AG10803 (cell line): ENCODE measurements at places on chromosomes 6 and 20.
A peak's percentile ranks its signal among the peaks of the same experiment; 100 is the strongest.

- DNase-seq, result no peak
Measured at GRCh38 chr20:33560026-33560425, 70.1 kb downstream of the CBFA2T2 start.

DNA sequence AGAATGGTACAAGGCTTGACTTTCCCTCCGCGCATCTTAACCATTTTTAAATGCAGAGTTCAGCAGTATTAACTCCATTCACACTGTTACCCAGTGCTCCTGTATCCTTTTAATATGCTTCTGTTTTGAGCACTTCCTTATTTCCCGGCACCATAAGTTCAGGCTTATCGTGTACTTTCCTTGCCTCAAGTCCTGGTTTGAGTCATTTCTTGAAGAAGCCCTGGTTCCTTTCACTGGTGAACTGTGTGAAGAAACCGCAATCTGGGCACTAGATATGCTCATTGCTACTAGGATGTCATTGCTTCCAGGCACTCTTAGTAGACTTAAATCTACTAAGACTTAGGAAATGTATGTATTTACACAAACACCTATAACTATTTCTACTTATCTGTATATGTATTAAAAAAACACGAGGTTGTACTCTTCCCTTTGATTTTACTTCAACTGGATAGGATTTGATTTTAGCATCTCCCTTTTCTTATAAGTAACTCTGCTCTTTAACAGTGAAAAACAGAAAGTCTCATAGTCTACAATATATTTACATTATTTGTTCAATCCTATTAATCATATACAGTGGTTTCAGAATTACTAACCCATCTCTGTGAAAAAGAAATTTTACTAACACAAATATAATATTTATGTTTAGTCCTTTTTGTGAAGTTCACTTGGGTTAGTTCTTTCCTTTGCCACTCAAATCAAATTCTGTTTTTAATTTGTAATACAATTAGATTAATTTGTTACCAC lies 135.5 kb downstream of the CDKAL1 start:
- DNase-seq, result no peak

- DNase-seq, result no peak
Measured at GRCh38 chr6:90829311-90829710, 242.4 kb upstream of the MAP3K7 start.

DNA sequence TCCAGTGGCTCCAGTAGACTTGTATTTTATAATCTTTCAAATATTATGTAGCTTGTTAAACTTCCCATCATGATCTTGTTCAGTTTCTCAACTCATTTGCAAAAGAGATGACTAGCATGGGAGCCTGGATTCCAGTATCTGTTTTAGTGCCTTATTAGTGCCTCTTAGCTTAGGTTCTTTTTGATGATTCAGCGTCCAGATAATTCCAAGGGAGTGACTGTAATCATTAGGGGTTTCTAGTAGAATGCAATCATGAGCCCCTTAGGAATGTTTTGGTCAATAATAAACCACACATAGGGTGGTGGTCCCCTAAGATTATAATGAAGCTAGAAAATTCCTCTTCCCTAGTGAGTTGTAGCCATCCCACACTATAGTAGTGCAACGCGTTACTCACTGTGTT lies 7.0 kb downstream of the CD2AP start:
- DNase-seq, result peak; percentile 92

GRCh38 chr6:133610227-133610840 lies 278.6 kb upstream of the TCF21 start:
- DNase-seq, result peak; percentile 30

- peak; percentile 90 for DNase-seq
Measured at GRCh38 chr6:32853541-32854375, at the start of the genes PSMB9 and TAP1. Gene PSMB9, plus strand, starts transcription at chr6:32854192. Its CDS starts 38 bp downstream, at chr6:32854230. Gene TAP1, minus strand, starts transcription at chr6:32853704. Its CDS starts 68 bp downstream, at chr6:32853636.

DNA sequence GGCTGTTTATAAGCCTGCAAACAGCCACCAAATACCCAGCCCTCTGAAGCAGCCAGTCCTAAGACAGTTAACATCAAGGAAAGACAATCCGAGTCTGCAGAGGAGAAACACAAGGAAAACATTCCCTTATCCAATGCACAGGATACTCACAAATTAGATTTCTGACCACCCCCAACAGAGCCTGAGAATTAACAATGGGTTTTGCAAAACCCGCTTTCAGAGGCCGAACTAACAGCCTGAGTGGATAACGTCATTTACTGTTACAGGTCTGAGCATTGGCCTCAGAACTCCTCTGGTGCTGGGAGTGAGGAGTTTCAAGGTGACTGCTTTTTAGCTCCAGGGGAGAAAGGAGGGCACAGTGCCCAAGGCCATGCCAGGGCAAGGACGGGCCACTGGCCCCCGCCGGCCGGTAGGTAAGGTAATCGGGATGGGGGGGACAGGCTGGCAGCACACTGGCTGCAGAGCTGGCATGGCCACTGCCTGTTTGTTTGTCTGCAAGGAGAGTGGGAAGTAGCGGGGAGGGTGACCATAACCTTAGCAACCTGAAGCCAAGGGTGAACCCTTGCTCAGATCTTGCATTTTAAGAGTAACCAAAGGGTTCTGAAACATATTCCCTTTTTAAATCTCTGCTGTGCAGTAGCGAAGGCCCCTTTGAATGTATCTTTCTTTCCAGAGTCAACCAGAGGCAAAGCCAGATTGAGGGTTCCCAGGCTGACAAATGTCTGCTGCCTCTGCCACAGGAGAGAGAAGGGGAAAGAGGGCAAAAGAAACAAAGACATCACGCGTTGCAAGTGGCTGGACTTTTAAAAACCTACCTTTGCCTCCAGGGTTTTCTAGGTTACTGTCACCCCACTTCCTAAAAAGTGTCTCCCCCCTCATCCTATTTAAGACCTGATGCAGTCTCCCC lies 3.9 kb downstream of the ZMYND8 start:
- DNase-seq, result no peak

DNA sequence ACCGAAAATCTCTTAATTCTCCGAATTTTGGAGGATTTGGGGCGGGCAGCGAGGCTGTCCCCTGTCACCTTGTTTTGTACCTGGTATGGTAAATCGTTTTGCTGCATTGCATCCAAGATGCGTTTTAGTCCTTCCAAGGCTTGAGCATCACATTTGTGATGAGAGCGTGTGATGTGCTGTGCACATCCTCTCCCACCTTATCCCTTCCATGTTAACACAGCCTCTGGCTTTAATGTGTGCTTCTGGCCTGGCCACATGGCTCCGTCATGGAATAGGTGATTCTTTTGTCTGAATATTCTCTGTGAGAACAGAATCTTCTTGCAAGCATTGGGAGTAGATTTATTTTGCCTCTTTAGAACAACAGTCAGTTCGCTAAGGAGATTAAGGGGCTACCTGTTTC lies 763 bp downstream of the TMEM14A start:
- DNase-seq, result no peak

DNA sequence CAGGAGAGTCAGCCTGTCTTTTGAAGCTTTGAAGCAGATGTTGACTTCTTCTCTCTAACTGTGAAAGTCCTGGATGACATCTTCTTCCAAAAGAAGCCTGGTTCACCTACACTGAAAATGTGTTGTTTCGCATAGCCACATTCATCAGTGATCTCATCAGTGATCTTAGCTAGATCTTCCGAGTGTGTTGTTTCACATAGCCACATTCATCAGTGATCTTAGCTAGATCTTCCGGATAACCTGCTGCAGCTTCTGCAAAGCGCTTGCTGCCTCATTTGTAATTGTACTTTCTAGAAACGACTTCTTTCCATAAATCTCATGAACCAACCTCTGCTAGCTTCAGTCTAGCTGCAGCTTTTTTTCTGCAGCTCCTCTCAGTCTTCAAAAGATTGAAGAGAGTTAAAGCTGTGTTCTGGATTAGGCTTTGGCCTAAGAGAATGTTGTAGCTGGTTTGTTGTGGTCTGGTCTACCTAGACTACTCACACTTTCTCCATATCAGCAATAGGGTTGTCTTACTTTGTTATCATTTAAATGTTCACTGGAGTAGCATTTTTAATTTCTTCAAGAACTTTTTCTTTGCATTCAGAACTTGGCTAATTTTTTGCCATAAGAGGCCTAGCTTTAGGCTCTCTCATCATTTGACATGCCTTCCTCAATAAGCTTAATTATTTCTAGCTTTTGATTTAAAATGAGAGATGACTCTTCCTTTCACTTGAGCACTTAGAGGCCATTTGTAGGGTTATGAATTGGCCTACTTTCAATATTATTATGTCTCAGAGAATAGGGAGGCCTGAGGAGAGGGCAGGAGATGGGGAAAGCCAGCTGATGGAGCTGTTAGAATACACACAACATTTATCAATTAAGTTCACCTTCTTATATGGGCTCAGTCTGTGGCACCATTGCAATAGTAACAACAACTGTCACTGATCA lies 48.7 kb upstream of the EXOC2 start:
- DNase-seq, result no peak

DNA sequence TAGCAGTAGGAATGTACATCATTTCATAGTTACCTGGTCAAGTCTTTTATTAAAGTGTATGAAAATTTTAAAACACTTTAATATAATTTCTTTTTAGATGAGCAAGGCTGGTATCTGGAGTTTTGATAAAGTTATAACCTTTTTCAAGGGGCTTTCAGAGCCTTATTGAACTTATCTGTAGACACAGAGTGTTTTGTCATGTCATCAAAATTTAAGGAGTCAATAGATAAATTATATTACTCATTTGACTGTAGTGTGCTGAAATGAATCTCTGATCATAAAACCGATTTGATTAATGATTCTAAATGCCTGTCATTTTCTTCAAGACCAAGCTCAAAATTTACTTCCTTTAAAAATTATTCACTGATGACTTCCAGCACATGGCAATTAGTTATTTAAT lies 125.6 kb downstream of the ARID1B start:
- no peak for DNase-seq

DNA sequence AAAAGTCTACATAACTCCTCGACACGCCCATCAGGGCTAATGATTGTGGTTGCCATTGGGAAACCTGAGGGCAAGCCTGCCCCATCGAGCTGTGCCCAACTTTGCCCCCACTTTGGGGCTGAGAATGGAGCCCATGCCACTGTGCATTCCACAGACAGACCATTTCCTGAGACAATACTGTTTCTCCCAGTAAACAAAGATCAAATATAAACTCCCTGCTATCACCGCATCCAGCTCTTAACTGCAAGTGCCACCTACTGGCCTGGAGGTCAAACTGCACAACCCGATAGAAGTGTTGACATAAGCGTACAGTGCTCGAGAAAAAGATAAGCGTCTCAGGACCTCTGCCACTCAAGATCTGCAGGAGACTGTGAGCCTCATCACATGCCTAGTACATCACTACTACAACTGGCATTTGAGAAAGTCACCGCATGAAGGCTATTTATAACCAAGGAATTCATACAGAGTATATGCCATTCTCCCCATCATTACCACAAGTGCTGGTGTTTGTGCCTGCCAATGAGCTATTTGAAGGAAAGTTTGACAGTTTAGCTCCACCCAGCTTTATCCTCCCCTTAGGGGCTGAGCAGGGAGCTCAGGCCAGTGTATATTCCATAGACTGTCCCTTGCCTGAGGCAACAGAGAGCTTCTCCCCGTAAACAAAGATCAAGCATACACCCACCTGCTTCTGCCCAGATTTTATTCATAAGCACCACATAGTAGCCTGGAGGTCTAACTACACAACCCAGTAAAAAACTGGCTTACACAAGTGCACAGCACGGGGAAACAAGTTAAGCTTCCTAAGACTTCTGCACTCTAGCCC lies 4.5 kb upstream of the DEFB126 start:
- DNase-seq, result no peak

DNA sequence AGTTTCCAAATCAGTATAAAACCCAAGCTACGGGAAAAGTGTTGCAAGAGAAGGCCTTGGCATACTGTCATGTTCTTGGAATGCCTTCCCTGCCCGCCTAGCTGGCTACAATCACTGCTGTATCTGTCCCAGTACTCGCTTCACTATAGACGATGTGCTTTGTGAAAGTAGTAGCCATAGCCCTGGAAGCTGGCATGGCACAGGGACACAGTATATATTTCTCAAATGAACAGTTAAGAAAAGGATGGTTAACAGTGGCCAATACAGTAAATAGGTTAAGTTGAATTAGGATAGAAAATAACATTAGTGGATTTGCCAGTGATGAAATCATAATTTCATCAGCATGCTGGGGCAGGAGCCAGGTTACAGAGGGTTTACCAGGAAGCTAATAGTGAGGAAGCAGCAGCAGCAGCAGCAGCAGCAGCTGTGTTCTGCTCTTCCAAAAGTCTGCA lies 499.3 kb downstream of the CDKAL1 start:
- peak; percentile 92 for DNase-seq

DNA sequence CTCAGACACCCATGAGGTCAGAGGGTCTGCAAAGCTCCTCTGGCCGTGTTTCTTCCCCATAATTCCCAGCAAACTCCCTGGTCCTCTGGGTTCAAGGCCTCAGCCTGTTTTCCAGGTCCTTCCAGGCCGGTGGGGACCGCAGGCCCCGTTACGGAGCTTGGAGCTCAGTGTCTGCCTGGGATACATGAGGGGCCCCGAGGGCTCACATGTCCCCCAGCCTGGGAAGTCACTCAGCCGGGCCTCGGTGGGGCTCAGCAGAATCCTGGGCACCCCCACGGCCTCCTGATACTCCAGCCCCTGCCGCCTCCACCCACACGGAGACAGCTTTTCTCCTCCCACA lies 3.4 kb upstream of the SULF2 start:
- DNase-seq, result no peak

DNA sequence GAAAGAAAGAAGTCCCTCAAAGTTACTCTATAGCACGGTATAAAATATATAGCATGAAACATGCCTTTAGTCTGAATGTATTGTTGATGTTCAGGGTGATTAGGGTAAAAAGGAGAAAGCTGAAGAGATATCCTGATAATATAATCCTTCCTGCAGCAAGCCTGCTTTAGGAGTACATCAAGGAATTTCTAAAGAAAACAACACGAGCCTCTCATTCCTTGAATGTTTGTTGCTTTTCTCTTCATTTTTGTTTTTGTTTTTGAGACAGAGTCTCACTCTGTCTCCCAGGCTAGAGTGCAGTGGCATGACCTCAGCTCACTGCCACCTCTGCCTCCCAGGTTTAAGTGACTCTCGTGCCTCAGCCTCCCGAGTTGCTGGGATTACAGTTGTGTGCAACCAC lies 79.1 kb downstream of the CD164 start:
- no peak for DNase-seq

GRCh38 chr20:54140927-54141566 lies 32.7 kb downstream of the CYP24A1 start:
- DNase-seq, result peak; percentile 81

DNA sequence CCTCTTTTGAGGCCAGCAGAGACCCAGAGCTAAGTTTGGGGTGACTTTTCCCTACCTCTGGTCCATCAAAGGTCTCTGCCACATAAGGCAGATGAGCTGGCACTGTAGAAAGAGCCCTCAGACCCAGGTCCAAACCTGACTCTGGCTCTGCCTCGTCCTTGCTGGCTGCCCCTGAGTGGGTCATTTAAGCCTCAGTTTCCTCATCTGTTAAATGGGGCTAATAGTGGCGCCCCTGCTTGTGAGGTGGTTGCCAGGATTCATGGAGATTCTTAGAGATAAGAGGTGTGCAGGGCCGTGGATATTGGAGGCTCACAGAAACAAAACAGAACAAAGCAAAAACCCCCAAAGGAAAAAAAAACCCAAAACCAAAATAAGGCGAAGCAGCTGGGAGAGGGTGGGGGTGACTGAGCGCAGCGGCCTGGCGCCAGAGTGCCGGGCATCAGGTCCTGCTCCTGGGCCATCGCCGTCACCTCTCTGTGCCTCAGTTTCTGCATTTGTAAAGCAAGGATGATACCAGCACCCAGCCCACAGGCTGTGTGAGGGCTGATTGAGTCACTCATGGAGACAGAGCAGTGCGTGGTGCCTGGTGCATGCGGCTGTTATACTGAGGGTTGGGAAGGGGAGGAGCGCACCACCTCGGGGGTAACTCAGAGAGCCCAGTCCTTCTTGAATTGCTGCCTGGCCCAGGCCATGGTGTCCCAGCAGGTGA lies 133.8 kb upstream of the PTPN1 start:
- no peak for DNase-seq

GRCh38 chr6:88825856-88826255 lies 137.6 kb downstream of the RNGTT start:
- DNase-seq, result no peak

- DNase-seq, result no peak
Measured at GRCh38 chr6:170473301-170473717, 79.8 kb downstream of the PSMB1 start.
